ENCODE measurements at places on chromosomes 5 and 9.

DNA sequence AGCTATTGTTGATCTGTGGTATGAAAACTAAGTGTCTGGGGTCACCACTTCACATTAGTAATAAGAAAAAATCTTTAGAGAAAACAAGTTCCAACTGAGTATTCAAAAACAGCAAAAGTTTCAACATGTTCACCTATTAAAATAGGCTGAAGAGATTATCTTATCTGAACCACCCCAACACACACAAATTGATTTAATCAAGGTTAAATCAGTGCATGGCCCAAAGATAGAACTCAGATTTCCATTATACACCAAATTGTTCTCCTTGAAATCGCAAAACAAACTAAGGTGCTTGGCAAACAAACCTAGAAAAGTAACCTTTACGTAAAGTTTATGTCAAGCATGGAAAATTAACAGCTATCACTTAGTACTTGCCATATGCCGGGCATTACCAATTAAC, 61.1 kb downstream of the TMEM161B start:
- DNase-seq = no peak

DNA sequence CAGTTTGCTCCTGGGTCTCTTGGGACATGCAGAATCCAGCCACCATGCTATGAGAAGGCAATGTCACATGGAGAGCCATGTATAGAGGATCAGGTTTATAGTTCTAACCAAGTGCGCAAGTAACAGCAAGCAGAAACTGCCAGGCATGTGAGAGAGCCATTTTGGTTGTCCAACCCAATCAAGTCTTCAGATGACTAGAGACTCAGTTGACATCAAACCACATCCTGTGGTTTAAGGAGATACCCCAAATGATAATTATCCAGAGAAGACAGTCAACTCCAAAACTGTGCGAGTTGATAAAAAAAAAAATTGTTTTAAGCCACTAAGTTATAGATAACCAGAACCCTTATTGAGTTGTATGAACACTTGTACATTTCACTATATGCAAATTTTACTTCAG, 40.2 kb downstream of the TMEM232 start:
- no peak for DNase-seq

GRCh38 chr9:12394105-12394504, 299.1 kb upstream of the TYRP1 start:
- no peak for DNase-seq

GRCh38 chr5:82276800-82277612, 1.1 kb downstream of the RPS23 start:
- no peak for DNase-seq

GRCh38 chr5:166772770-166773169, 1518.7 kb upstream of the WWC1 start:
- DNase-seq = no peak

DNA sequence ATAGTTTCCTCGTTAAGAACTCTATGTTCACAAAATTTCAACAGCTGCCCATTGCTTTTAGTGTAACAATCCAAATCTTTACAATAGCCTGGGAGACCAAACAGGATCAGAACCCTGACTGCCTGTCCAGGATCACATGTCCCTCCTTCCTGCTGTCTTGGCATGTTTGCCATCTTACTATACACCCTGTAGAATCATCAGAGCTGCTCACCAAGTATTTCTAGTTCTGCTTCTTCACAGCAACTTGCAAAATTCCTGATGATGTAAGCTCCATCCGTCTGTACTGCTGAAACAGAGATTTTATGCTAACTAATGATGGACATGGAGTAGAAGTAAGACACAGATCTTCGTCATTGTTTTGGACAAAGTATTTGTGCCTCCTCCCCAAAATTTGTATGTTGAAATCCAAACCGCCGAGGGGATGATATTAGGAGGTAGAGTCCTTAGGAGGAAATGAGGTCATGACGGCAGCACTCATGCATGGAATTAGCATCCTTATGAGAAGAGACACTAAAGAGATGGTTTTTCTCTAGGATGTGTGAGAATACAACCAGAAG, 464.9 kb upstream of the BRINP1 start:
- DNase-seq = no peak

- no peak for DNase-seq
Observed at GRCh38 chr5:137705106-137705505, 30.8 kb downstream of the KLHL3 start.

GRCh38 chr9:85112391-85112790, 442.9 kb downstream of the NTRK2 start:
- DNase-seq = no peak

GRCh38 chr5:142184988-142185387, 76.4 kb downstream of the NDFIP1 start:
- DNase-seq = no peak

- no peak for DNase-seq
Observed at GRCh38 chr5:117220730-117221129, 646.1 kb upstream of the SEMA6A start.

DNA sequence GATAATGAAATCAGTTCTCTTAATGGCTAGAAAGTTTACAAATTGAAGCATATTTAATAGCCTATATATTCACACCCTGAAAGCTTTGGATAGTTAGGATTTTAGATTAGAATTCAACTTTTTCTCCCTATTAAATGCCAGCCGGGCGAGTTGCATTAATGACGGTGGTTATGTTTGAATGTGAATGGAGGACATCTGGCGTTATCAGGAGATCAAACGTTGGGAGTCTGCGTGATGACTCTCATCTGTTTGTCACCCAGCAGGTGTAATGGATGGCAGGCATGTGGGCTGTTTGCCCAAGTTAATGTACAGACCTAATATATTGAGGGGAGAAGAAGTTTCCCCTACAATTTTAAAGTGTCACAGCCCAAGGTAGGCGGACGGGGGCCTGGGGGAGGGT, 1227.7 kb upstream of the WWC1 start:
- no peak for DNase-seq

DNA sequence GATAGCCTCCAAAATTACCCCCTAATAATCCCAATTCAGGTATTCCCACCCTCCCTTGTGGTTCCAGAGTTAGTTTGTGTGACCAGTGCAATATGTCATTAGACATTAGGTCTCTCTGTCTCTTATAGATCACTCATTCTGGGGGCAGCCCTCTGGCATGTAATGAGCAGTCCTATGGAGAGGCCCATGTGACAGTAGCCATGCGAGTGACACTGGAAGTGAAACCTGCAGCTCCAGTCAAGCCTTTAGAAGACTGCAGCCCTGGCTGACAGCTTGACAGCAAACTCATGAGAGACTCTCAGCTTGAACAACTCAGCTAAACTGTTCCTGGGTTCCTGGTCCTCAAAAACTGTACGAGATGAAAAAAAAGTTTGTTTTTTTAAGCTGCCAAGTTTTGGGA, 54.0 kb upstream of the HSPB3 start:
- DNase-seq = no peak

GRCh38 chr9:122144836-122145591, 14.6 kb downstream of the NDUFA8 start:
- DNase-seq = no peak

GRCh38 chr9:99602854-99603253, 218.8 kb upstream of the NR4A3 start:
- no peak for DNase-seq

DNA sequence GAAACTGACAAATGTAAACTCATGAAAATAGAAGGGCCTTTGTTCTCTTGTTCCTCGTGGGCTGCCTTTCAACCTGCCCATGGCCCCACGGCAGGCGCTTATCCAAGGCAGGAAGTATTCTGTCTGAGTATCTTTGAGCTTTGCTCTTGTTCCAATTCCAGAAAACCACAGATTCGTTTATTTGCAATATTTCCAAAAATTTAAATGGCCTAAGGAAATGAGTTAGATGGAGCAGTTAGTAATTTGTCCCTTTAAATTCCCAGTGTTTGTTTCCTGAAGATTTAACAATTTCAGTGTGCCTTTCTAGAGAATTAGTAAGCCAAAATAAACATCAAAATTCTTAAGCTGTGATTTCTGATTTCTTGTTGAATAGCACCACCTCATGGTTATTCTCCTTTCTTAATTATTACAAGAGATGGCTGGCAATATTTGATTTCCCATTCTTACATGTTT, 299.4 kb upstream of the RASA1 start:
- DNase-seq = no peak

DNA sequence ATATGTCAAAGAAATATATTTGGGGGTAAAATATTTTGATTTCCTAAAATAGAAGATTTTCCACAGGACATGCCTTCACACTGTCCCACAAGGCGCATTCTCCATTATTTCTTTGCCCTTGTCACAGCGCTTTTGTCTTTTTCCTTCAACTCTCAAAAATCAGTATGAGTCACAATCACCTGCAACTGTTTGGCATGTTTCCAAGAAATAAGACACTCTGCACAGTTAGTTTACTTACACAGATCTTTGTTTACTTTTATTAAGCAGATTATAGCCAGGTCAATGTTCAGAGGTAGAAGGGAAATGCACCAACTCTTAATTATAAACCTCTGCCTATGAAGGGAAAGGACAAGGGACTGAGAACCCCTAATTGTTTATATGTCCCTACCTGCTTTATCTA, 9.5 kb downstream of the CEMIP2 start:
- no peak for DNase-seq

DNA sequence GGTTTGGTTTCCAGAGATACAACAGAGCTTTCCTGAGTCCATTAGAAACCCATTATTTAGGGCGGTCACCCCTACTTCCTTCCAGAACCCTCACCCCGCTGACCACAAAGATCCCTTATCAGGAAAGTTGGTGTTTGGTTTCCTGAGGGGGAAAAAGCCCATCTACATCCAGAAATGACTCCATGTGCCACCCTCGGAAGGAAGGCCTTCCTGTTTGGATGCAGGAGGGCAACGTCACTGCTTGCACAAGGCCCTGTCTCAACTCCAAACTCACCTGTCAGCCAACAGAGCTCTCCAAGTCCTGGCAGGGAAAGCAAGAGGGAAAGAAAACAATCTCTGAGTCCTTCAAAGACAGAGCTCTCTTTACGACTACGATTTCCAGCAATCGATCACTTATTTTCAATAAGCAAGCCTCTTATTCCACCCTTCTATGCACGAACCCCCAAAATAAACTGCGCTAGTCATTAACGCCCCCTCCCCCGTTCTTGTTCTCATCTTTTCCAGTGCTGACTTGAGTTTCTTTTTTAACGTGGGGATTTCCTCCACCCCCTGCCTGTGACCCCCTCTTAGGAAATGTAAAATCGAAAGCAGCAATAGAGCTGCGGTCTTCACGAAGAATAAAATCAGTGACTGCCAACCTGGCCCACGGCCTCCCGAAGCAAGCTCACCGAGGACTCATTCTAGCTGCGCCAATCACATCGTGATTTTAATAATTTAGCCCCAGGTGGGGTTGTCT, 35.7 kb upstream of the NTNG2 start:
- DNase-seq = no peak

GRCh38 chr5:136457390-136458013, 92.2 kb upstream of the TRPC7 start:
- DNase-seq = no peak

- DNase-seq = no peak
Observed at GRCh38 chr5:135434591-135435466, 12.3 kb downstream of the DCANP1 start.

GRCh38 chr5:122312591-122313406, 762 bp downstream of the SNCAIP start:
- DNase-seq = no peak

GRCh38 chr5:39108987-39109386, 34.8 kb upstream of the RICTOR start:
- no peak for DNase-seq

DNA sequence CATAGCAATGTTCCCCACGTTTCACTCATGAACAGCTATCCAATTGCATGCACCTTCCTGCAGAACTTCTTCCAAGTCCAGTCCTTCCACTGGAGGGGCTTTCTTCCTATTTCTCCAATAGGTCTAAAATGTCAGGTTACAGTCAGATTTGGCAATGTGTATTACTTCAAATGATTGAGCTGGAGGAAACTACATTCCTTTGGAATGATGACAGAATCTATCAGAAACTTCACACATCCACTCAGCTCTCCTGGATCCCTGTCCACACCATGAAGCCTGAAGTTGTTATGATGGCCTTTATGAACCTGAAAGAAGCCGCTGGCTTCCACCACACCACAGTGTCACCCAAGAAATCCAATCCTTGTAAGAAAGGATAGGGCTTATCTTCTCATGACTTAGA, 32.2 kb downstream of the FBXW2 start:
- DNase-seq = no peak

DNA sequence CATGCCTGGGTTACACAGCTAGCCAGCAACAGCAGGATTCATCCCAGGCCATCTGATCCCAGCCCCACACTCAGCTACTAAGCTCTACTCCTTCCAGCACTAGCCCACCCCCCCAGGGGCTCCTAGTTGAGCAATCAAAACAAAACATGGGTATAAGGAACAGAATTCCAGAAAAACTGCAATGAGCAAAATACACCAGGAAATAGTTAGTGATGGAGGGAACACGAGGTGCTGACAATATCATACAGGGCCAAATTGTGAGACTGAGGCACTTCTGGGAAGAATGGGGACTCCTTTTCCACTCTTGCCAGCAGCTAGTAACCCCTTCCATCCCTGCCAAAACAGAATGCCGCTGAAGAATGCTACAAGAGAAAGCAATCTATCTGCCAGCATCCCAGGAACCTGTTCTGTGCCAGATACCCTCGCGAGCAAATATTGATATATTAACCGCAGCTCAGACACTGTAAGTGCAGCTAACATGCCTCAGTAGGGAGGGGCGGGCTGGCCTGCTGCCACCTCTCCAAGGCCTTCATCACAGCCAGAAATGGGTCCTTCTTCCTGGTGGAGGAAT, 161.4 kb downstream of the SLIT3 start:
- DNase-seq = no peak

DNA sequence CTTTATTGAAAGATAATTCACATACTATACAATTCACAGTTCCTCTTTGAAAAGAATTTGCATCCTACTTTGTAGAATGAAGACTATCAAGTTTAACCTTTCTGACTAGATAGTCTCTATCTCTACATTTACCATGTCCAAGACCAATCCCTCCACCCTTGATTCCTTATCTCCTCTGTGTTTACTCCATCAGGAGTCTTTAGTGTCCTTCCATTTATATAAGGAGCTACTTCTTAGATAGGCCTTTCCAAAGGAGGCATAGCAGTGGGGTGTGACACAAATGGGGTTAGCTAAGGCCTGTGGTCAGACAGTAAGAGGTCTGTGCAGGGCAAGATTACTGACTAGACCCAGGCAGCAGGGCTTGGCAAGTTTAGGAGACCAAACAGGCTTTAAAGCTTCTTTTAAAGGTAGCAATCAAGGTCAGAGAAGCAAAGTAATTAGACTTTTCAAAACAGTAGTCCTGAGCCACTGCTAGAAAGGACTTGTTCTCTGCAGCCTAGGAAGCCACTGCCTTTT, 11.1 kb upstream of the DMXL1 start:
- no peak for DNase-seq

- no peak for DNase-seq
Observed at GRCh38 chr9:7055171-7055903, 297.6 kb downstream of the KDM4C start.

DNA sequence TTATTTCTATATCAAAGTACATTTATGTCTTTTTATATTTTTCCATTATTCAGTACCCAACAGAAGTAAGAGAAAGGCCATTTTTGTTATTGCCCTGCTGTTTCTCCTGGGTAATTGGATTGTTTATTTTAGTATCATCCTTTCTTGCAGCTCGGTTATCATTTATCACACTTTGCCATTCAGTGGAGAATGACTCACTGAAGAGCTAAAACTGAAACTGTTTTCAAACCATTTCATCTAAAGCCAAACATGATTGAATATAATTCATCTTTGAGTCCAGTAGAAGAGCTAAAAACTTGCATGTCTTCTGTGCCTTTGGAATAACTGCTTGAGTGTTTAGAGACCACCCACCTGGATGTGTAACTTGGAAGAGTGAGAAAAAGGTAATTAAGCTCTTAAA, 139.5 kb upstream of the PRDM9 start:
- no peak for DNase-seq
